ENCODE measurements at places on chromosomes 12 and 14.

DNA sequence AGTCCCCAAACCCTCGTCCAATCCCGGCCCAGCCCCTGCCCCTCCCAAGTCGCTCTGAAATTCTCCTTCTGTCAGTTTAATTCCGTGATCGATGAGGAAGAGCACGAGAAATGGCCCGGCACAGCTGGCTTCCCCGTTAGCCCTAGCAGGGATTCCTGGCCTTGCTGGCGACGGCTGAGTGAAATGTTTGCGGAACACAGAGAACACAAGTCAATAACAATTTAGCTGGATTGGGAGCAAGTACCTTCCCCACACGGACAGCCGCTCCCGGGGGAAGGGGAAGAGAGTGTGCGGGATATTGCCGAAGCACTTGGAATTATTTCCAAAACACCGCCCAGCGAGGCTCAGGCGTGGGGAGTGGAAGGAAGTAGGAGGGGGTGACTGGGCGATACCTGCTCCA lies 134.6 kb downstream of the RBM19 start:
- DNase-seq: no peak

GRCh38 chr12:51820526-51821439 lies 27.7 kb downstream of the FIGNL2 start:
- DNase-seq: peak; percentile 33

GRCh38 chr12:65490250-65490649 lies 211.8 kb downstream of the MSRB3 start:
- DNase-seq: no peak

- no peak for DNase-seq
Measured at GRCh38 chr12:49462083-49462744, 76.6 kb upstream of the KCNH3 start.

- peak; percentile 49 for DNase-seq
Measured at GRCh38 chr14:100147181-100147631, 12.2 kb downstream of the DEGS2 start.

- DNase-seq: no peak
Measured at GRCh38 chr12:132513070-132513398, 23.1 kb downstream of the FBRSL1 start.

DNA sequence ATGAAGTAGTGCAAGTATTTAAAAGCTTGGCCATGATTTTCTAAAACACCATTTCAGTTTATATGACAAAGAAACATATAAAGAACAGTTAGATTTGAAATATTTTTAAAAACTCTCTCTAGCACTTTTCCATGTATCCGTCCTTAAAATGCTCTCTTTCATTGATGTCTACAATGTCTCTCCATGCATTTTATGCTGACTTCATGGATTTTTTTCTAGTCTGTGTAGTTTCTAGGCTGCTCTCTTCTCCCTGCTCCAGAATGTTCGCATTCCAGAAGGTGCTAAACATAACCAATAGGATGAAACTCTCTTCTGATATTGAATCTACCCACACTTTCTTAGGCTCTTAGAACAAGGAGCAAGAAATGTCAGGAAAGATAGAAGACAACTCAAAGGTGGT lies 124.8 kb downstream of the PLCZ1 start:
- no peak for DNase-seq

- DNase-seq: no peak
Measured at GRCh38 chr14:23469906-23470403, 452 bp downstream of the NGDN start.
